ENCODE measurements at places on chromosomes 6 and 20.

- DNase-seq: no peak
These were observed 10.0 kb upstream of the ANKRD60 start for GRCh38 chr20:58238490-58238889.

GRCh38 chr6:5325173-5325572, 63.9 kb downstream of the FARS2 start:
- peak; percentile 61 for DNase-seq

- DNase-seq: no peak
These were observed 6.4 kb upstream of the ZNF217 start for GRCh38 chr20:53599910-53600632.

DNA sequence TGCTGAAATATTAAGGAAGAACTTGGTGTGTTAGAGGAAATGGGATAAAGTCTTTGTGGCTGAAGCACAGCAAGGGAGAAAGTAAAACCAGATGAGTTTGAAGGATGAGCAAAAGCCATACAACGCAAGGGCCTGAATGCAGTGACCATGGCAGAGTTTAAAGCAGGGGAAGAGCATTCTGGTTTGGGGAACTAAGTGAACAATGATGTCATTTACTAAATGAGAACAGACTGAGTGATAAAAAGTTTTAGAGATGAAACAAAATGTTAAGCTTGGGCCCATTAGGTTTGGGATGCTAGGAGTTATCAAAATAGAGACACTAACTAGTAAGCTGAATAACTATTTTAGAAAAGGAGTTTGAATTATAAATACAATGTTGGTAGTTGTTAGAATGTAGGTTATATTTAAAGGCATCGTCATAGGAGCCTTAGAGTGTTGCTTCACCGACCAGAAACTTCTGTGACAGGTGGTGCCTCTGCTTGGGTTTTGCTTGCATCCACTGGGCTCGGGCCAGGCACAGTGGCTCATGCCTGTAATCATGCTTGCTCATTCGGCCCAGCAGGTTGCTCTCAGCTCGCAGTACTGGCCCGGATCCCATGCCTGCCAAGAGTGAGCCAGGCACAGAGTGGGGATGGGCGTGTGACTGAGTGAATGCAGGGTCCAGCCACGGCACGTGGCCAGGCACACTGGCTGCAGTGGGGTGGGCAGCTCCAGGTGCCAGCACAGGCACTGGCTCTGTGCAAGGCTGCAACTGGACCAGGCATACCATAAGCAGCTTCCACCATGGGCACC, 37.4 kb upstream of the OPRM1 start:
- DNase-seq: no peak

DNA sequence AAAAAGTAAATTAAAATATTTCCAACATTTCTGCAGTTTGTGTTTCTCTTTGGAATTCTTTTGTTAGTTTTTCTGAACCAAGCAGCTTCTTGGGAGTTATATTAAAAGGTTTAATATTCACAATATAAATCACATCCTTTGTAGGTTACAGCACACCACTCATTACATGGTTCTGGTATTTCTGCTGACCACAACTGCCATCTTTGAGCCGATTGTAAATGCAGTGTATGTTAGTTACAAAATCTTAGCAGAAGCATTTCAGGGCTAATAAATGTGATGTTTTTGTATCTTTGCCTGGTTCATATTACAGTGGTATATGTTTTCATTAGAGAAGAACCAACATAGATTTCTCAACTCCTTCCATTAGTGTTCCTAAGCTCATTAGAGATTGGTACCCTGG, 19.1 kb upstream of the TSHZ2 start:
- no peak for DNase-seq

- DNase-seq: no peak
These were observed 6.2 kb upstream of the CD93 start for GRCh38 chr20:23092384-23092756.

- DNase-seq: peak; percentile 48
These were observed 47.8 kb downstream of the ELOVL5 start for GRCh38 chr6:53300656-53301551.

DNA sequence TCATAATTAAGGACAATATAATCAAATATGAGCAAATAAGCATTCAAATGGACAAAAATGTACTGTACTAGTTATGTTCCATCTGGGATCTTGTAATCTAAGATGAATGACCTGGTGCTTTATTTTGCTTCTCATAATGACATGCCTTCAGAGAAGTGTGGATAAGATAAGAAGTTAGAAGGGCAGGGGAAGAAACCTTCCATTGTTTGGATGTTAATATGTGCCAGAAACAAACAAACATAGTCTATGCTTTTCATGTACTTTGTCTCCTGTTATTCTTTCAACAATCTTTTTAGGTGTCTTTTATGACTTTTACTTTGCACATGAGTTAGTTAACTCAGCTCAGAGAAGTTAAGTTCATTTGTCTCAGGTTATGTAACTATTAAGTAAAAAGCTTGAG, 511.5 kb upstream of the SOX4 start:
- no peak for DNase-seq

GRCh38 chr6:21565431-21565830, 28.1 kb upstream of the SOX4 start:
- no peak for DNase-seq

DNA sequence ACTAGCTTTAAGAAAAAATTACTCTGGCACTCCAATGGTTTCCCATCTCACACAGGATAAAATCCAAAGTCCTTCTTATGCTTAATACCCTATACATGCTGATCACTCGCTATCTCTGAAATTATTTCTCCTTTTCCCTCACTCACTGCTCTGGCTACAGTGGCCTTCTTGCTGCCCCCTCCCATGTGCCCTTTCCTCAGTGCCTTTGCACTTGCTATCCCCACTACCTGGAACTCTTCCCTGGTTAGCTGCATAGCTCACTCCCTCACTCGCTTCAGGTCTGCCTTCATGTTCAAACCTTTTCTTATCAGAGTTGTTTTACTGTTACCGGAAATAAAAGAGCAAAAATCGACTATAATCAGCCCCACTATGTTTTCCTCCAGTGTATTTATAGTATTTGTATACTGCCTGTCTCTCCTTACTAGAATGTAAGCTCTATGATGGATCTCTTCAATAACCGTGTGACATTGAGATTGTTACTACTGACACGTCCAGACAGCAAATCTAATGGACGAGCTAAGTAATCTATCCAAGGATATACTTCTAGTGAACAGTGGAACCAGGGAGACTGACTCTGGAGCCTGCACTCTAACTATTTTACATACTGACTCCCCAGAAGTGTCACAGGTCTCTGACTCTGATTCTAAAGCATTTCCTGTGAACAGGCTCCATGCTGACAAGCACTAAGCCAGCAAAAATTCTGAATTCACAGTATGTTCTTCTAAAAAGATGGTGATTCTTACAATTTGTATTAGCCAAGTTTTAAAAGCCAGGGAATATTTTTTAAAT, 25.1 kb downstream of the FKBP5 start:
- DNase-seq: no peak

GRCh38 chr6:56954403-56955170, at the start of gene BEND6:
Gene BEND6 (plus strand): TSS chr6:56955107. CDS start chr6:56981811, 26,704 bp downstream.
- peak; percentile 68 for DNase-seq

- no peak for DNase-seq
These were observed 52.4 kb upstream of the ERVFRD-1 start for GRCh38 chr6:11163932-11164331.

- DNase-seq: no peak
These were observed 118.6 kb downstream of the PREX1 start for GRCh38 chr20:48709058-48709691.

DNA sequence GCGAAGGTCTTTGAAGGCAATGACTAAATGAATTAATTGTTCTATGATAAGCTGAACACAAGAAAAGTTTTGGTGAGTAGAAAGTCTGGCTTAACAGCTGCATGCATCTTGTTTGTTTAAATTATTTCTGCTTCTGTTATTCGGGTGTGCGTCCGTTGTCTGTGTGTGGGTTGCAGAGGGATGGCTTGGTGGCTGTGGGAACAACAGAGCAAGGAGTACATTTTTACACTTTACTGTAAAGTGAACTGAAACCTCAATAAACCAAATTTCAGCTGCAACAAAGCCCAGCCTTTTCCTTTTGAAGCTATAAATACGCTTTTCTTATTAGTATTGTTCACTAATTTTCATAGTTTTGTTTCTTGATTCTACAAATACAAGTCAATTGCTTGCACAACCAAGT, 3.5 kb upstream of the LAMP5 start:
- DNase-seq: no peak

DNA sequence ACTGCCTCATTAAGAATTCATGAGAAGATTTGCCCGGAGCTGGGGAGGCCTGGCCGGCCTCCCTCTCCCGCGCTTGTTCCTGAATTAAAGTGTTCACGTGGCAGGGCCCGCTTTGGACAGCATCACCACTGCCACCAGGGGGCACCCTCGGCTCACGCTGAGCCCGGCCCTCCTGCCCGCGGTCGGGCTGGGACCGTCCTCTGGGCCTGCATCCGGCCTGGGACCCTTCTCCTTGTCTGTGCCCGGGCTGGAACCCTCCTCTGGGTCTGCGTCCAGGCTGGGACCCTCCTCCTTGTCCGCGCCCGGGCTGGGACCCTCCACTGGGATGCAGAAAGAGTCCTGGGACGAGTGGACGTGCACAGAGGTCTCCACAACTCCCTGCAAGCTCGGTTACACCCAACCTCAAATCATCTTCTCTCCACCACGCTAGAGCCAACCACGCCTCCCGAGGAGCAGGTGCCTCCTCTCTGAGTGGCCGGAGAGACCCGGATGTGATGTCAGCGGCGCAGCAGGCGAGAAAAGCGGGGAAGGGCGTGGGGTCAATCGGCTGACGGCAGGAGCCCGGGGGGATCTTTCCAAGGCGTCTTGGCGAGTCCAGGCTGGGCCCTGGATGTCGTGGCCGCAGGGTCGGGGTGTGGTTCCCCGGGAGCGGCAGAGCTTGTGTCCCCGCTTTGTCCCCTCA, 50.9 kb upstream of the DACT2 start:
- DNase-seq: peak; percentile 89

DNA sequence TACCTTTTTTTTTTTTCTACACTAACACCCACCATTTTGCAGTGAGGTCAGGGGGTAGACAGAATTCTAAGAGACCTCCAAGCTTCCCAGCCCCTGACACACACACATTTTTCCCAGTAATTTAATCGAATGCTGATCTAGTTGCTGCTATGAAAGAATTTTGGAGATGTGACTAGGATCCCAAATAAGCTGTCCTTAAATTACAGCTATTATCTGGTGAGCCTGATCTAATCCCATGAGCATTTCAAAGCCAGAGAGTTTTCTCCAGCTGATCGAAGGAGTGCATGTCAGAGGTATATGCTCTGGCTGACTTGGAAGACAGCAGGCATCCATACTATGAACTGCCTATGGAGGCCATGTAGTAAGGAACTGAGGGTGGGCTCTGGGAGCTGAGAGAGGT, 503.8 kb upstream of the MARCKS start:
- DNase-seq: no peak

DNA sequence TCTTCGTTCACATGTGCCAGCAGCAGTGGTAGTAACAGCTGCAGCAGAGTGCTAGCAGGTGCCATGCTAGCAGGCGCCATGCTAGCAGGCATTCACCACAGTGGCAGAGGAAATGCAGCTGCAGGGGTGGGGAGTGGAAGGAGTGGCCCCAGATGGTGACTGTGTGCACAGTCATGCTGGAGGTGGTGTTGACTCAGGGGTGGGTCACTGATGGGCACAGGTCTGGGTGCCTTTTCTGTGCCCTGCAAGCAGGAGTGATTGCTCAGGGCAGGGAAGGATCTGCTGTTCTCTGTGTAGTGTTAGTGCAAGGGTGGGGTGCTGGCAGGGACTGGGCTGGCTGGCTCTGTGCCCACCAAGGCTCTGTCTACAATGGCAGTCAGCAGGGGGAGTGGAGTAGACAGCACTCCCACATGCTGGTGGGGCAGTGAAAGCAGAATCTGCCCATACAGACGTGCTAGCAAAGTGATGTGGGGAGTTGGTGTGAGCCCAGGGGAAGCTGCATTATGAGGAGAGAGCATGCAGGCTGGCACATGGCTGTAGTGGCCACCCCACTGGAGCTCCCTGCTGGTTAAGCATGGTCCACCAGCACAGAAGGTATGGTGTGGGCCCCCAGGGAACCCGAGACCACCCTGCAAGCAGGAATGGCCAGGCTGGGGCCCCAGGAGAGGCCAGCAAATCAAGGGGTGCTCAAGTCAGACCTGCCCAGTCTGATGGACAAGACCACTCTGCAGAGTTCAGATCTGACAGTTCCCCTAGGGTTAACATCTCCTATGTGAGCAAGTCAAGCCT, 11.4 kb upstream of the TSPYL4 start:
- peak; percentile 30 for DNase-seq

DNA sequence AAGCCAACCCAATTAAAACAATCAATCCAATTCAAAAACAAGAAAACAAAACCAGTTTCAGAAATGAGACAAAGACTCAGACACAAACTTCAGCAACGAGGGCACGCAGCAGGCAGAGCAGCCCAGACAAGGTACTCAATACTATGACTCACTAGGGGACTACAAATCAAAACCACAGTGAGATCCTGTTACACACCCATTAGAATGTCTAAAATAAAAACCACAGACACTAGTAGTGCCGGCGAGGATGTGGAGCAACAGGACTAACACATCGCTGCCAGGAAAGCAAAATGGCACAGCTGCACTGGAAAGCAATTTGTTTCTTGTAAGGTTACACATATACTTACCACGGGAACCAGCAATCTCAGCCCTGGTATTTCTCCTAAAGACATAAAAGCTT, 28.4 kb upstream of the MAS1L start:
- DNase-seq: no peak

DNA sequence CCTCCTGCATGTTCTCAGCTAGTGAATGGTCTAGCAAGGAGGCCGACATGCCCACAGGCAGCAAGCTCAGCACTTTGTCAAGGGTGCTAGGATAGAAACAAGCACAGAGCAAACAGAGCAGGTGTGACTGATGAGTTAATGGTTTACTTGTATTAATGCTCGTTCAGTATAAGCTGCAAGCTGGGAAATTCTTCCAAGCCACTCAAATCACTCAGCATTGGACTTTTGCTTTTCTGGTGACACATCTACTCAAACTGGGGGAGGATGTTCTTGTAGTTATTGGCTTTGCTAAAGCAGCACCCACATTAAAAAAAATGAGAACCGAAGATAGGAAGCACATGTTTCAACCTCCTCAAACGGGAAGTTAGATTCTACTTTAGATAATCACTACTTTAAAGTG, 43.1 kb upstream of the NEDD9 start:
- DNase-seq: no peak

DNA sequence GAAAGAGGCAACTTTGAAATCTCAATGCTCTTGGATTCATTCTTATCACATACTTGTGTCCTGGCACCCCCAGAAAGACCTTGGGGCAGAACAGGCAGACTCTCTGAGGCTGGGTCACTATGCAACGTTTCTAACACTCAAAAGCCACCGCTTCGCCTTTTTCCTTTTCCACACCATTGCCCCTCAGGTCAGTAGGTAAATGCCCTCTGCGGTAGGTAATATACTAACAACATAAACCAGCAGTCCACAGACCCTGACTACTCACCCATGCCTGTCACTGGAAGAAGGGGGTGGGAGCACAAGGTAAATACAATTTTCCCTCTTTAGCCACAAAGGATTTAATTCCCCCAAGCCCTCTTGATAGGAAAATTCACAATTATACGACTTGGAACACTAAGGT, 6.5 kb upstream of the SPTLC3 start:
- no peak for DNase-seq

GRCh38 chr20:49561256-49561655, 6.7 kb downstream of the PTGIS start:
- DNase-seq: no peak

All from posterior cingulate gyrus (tissue), 11 donors.